Suprapubic skin (tissue), 4 donors: ENCODE measurements at places on chromosomes 5 and 9.

DNA sequence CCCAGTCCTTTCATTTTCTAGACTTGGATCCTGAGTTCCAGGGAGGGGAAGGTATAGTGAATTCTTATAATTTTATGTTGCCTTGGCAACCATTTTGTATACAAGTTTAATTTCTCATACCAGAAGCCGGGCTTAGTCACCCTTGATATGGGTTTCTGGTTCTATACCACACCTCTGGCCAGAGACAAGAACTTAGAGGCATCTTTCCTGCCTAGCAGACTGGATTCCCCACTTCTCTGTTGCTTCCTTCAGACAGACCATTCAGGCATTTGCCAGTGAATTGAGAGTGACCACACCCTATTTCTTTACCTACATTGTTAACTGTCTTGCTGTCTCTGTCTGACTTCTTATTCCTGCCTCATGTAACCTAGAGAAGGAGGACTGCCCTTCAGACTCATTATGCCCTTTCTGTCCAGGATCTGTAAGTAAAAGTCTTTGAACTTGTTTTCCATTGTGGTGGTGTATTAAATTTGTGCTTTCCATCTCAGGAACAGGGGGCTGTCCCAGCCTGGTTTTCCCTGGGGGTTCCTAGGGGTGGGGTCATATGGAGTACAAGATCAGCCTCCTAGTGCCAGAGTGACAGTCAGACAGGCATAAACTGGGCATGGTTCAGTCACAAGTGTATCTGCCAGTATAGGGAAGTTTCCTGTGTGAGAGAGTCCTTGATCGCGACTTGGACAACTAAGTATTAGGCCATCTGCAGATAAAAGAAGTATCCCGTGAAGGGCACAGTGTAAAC is 27.4 kb downstream of the TNFSF8 start:
- H3K4me3 ChIP-seq = no peak overlapping the region
- no peaks in the 10 kb centered on the region for H3K36me3 ChIP-seq
- no peak overlapping the region for H3K27ac ChIP-seq
- no peaks in the 10 kb centered on the region for H3K27me3 ChIP-seq

DNA sequence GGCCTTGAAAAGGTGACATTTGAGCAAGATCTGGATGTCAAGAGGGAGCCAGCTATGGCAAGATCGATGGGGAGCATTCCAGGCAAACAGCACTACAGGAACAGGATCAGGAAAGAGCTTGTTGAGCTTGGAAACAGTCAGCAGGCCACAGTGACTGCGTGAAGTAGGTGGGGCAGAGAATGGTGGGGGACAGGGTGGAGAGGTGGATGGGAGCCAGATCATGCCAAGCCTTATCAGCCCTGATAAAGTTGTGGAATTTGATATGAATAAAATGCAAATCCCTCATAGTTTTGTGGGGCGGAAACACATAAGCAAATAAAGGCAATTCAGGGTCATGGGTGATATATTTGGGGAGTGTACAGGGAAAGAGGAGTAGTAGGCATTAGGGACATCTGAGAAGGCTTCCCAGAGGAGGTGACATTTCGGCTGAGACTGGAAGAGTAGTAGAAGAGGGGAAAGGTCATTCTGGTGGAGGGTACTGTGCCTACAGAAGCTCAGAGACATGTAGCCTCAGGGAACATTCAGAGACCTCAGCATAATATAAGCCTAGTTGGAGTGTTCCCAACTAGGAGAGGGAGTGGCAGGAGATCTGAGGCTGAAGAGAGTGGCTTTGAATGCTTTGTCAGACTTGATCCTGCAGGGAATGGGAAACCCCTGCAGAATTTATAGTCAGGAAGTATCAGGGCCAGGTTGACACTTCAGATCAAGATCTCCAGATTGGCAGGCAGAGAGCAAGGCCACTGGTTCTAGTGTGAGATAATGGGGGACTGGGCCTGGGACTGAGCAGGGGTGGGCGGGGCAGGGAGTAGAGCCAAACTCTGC is 9.7 kb upstream of the CYSTM1 start:
- H3K27ac ChIP-seq = no peak overlapping the region
- H3K4me1 ChIP-seq = peaks cover 13% of the 10 kb centered on the region
- H3K4me3 ChIP-seq = no peak overlapping the region
- H3K36me3 ChIP-seq = no peaks in the 10 kb centered on the region

DNA sequence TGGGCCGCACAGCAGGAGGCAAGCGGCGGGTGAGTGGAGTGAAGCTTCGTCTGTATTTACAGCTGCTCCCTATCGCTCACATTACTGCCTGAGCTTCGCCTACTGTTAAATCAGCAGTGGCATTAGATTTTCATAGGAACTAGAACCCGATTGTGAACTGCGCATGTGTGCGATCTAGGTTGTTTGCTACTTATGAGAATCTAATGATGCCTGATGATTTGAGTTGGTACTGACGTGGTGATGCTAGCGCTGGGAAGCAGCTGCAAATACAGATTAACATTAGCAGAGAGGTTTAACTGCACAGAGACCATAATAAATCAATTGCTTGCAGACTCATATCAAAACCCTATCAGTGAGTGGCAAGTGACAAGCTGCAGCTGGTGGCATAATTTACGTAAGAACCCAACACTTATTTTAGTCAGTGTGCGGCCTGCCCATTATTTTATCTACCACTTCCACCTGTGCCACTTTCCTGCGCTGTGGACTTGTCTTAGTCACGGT is 133.4 kb upstream of the CDH9 start:
- H3K4me1 ChIP-seq = no peaks in the 10 kb centered on the region
- no peak overlapping the region for H3K4me3 ChIP-seq
- H3K27me3 ChIP-seq = no peaks in the 10 kb centered on the region
- no peak for DNase-seq
- H3K27ac ChIP-seq = no peak overlapping the region

GRCh38 chr5:171535162-171535561 is 115.7 kb downstream of the FGF18 start:
- H3K4me3 ChIP-seq = no peak overlapping the region
- H3K27ac ChIP-seq = no peak overlapping the region
- no peaks in the 10 kb centered on the region for H3K4me1 ChIP-seq
- DNase-seq = no peak
- H3K36me3 ChIP-seq = no peaks in the 10 kb centered on the region
- H3K27me3 ChIP-seq = no peaks in the 10 kb centered on the region
